H9 (cell line): ENCODE measurements at places on chromosomes 13 and 19.

GRCh38 chr13:91370501-91370900, 23.0 kb downstream of the MIR17HG start:
- H3K4me1 ChIP-seq: no peaks in the 10 kb centered on the region
- H3K27me3 ChIP-seq: no peaks in the 10 kb centered on the region
- H3K4me3 ChIP-seq: no peak overlapping the region
- no peak for DNase-seq
- no peak overlapping the region for H3K27ac ChIP-seq
- no peaks in the 10 kb centered on the region for H3K36me3 ChIP-seq

DNA sequence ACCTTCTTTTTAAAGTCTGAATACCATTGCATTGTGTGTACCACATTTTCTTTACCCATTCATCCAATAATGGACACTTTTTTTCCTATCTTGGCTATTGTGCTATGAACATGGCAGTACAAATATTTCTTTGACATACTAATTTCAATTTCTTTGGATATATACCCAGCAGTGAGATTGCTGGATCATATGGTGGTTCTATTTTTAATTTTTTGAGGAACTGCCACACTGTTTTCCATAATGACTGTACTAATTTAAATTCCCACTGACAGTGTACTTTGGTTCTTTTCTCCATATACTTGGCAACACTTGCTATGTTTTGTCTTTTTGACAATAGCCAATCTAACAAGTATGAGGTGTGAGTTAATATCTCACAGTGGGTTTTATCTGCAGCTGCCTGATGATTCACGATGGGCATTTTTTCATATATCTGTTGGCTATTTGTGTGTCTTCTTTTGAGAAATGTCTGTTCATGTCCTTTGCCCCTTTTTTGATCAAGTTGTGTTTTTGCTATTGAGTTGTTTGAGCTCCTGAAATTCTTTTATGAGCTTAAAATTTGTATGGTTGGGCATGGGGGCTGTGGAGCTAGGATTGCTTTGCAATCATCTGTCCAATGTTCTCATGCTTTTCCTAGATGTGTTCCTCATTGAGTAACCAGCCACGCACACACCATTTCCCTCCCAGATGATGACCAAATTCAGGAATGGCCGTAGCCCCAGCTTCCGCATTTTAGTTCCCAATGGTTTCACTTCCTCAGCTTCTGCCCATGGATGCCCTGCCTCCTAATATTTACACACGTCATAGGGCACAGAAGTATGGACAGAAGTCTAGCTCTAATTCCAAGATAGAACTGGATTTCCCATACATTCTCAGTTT, 380.0 kb upstream of the SGCG start:
- H3K27ac ChIP-seq: no peak overlapping the region
- no peak for DNase-seq
- H3K4me3 ChIP-seq: no peak overlapping the region
- H3K36me3 ChIP-seq: no peaks in the 10 kb centered on the region
- H3K27me3 ChIP-seq: no peaks in the 10 kb centered on the region
- H3K4me1 ChIP-seq: no peaks in the 10 kb centered on the region; the same call in 1 of the 2 replicates

DNA sequence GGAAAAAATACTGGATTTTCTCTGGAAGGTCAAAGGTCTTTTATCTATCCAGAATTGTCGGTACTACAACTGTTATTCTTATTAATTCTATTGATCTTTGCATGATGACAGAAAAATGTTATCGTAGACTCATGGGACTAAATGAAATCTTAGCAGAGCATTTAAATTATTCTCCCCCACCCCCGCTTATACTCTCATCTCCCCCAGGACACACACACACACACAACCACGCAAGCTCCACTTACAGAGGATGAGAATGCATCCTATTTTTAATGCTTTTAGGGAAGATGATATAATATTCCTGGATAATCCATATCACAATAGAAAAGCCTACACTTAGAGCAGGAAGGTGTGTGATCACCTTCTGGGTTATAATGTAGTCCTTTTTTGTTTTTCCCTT, 91.9 kb upstream of the STARD13 start:
- no peaks in the 10 kb centered on the region for H3K27me3 ChIP-seq
- no peaks in the 10 kb centered on the region for H3K36me3 ChIP-seq
- no peak overlapping the region for H3K27ac ChIP-seq
- H3K4me3 ChIP-seq: no peak overlapping the region
- H3K4me1 ChIP-seq: no peaks in the 10 kb centered on the region; the same call in 1 of the 2 replicates

- no peak overlapping the region for H3K4me3 ChIP-seq
These were observed 77.5 kb upstream of the SCEL start for GRCh38 chr13:77457966-77458365.

- no peak for DNase-seq
- H3K27me3 ChIP-seq: peaks cover 9% of the 10 kb centered on the region
- no peaks in the 10 kb centered on the region for H3K36me3 ChIP-seq
- no peaks in the 10 kb centered on the region for H3K4me1 ChIP-seq
- H3K27ac ChIP-seq: no peak overlapping the region
- H3K4me3 ChIP-seq: no peak overlapping the region; the same call in 2 of the 3 replicates
These were observed 228.2 kb downstream of the LHFPL6 start for GRCh38 chr13:39374741-39375189.
